ENCODE measurements at places on chromosomes 12 and 14.

DNA sequence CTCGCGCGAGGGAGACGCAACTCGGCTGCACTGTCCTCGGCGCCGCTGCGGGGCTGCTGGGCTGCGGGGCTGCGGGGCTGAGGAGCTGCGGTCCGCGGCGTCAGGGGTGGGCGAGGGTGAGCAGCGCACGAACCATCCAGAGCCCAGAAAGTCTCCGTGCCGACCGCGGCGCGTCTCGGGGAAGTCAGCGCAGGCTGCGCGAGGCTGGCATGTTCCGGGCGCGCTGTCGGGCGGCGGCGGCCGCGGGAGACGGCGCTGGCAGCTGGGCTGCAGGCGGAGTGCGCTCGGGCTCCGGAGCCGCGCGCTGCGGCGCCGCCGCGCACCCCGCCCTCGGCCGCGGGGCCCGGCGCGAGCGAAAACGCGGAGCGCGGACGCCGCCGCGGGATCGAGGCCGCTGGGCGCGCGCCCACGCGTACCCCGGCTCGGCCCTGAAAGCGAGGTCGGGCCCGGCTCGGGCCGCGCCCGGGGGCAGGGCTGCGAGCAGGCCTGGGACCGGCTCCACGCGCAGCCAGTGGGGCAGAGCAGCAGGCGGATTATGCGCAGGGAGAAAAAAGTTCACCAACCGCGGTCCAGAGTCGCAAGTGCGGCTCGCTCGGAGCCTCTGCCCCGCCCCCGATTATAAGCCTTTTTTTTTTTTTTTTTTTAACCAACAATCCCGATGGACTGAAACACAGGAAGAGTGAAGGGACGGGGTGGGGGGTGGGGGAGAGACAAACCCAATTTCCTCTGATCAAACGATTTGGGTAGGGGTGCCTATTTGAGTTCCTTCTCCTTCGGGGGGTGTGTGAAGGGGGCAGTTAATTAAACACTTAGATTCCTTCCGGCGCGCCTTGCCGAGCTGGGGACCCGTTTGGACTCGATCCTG lies at the start of gene PRICKLE1:
TSS of gene PRICKLE1 (minus strand) at position 282 of the 865 bp plus-strand sequence. CDS start 117,230 bp downstream, outside the sequence.
- peak; percentile 60 for DNase-seq

DNA sequence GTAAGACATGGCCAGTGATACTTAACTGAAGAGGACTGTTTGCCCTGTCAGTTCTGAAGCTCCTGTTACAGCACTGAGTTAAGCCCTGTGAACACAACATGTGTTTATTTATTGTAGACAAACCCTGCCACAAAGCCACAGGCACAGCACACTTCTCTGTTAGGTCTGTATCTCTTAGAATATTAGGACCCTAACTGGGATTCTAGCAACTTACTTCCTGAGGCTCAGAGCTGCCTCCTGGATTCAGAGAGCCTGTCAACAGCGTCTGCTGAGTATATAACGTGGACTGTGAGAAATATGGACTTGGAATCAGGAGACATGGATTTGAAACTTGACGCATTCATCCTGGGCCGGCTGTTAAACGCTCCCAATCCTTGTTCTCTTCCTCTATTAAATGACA lies 135.0 kb upstream of the HIF1A start:
- DNase-seq: no peak

DNA sequence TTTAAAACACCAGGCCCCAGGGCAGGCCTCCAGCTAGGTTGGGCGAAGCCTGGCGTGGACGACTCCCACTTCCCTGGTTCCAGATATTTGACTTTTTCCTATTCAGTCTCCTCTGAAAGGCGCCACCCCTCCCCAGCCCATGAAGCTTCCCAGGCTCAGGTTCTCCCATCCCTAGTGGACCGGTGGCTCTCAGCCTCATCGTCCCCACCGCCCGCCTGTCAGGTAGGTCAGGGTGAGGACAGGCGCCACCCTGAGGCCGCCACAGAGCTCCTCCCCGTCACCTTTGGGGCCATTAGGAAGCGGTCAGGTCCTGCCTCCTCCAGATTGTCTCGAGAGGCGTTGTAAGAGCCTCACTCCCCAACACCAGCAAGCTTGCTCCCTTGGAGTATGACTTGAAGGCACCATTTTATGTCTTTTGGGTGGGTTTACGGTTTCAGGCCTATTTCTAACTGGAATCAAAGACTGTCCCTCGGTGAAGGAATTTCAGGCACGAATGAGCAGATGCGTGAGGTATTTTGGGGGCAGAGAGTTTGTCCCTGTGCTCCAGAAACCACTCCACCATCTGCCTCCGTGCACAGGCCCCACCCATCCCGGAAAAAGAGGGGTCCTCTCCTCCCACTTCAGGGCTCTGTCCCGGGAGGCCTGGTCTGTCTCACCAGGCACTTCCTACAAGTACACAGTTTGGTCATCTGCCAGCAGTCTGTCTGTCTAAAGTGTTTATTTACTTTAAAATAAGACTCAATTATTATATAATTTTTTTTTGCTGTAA lies 55.6 kb downstream of the TSPAN9 start:
- no peak for DNase-seq

- no peak for DNase-seq
These were observed 6.5 kb downstream of the CLMN start for GRCh38 chr14:95313190-95313589.

DNA sequence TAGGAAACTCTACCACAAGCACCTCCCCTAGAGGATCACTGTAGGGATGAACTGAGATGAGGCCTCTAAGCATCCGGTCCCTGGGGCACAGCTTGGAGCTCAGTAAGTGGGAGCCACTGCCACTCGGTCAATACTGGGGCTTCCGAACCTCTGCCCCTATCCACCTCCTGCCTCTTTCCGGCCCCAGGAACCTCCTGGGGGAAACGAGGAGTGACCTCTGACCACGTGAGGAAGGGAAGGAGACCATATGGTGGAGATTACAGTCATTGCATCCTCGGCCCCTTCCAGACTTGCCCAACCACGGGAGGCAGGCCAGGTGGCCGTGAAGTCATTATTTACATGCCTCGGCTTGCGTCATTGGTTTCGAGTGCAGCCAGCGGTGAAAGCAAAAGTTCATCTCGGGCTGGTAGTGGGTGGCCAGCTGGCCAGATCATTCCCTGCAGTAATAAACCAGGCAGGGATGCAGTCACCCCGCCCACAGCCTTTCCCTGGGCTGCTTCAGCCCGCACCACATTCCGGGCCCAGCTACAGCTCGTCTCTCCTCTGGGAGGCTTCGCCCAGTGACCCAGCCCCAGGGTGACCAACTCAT lies 65.4 kb downstream of the C14orf132 start:
- no peak for DNase-seq

DNA sequence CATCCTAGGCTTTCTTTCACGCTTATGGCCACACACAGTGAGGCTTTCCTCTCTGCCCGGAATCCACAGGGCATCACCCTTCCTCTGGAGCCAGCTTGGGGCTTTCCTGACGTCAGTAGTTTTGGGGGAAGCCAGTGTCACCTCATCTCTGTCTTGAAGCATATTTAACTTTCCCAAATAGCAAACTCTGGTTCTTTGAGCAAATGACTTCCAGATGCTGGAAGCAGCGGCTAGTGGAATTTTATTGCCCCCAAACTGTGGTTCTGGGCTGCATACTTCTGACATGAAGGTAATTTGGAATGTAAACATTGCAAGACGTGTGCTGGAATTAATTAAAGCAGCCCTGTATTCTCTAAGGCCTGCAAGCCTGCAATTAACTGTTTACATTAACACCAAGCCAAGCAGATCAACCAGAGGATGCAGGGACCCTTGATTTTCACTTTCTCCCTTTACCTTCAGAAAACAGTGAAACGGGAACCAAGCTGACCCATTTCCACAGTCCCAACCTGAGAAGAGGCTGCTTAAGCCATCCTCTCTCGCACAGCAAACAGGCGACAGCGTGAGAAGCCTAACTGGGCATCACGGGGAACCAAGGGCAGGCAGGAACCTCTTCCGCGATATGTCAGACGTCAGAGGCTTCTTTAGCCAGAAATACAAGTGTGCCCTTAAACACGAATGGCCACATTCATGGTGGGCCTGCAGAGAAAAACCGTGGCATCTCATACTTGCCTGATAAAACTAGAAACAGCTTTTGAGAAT lies 258.4 kb downstream of the CACNA1C start:
- DNase-seq: no peak

- no peak for DNase-seq
These were observed 5.3 kb downstream of the TRPV4 start for GRCh38 chr12:109827566-109828550.

GRCh38 chr12:8855891-8856290 lies 33.5 kb downstream of the A2ML1 start:
- DNase-seq: no peak

GRCh38 chr12:30896461-30896860 lies 30.1 kb upstream of the TSPAN11 start:
- no peak for DNase-seq

DNA sequence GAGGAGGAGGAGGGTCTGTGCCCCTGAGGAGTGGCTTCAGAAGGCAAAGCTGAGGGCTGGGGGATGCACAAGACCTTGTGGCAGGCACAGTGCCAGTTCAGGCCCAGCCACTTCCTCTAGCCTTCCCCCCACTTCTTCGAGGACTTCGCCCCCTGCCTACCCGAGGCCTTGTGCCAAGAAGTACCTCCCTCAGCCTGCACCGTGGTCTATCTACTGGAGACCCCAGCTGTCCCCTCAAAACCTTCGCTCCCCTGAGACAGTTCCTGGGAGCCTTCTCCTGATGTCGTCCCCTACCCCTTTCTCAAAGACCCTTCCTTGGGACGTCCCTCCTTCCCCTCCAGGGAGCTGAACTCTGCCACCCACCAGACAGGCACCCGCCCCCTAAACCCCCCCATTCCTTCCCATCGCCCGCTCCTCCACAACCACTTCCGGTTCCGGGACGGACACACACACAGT lies 604 bp downstream of the ZNF384 start:
- no peak for DNase-seq

- DNase-seq: no peak
These were observed 274.9 kb upstream of the SRRM4 start for GRCh38 chr12:118706437-118706836.
